Stimulated activated CD8-positive, alpha-beta memory T cell treated with anti-CD3 and anti-CD28 coated beads, Interleukin-15, amount 100 ng/mL, for 24 hours (primary cell): ENCODE measurements at places on chromosomes 12 and 14.

DNA sequence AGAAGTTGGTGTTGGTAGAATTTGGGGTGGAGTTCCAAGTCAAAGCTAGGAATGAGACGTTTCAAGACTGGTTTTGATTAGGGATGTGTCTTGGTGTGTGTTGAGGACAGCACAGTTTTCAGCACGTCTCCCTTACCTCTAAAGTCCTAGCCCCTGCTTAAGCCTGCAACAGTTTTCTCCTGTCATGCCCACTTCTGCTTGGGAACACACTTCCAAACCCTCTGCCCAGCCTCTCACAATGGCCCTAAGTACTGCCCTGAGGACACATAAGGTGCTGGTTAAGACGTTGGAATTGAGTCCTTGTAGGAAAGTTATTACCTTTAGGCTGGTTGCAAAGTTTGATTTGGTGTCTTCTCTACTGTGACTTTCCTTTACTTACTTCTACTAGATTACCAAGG, 710 bp upstream of the BMAL2 start:
- no peak for DNase-seq

- no peak for DNase-seq
Measured at GRCh38 chr12:119180380-119181040, 1.8 kb downstream of the HSPB8 start.

GRCh38 chr14:53027562-53027961, 76.7 kb upstream of the FERMT2 start:
- DNase-seq, result no peak

DNA sequence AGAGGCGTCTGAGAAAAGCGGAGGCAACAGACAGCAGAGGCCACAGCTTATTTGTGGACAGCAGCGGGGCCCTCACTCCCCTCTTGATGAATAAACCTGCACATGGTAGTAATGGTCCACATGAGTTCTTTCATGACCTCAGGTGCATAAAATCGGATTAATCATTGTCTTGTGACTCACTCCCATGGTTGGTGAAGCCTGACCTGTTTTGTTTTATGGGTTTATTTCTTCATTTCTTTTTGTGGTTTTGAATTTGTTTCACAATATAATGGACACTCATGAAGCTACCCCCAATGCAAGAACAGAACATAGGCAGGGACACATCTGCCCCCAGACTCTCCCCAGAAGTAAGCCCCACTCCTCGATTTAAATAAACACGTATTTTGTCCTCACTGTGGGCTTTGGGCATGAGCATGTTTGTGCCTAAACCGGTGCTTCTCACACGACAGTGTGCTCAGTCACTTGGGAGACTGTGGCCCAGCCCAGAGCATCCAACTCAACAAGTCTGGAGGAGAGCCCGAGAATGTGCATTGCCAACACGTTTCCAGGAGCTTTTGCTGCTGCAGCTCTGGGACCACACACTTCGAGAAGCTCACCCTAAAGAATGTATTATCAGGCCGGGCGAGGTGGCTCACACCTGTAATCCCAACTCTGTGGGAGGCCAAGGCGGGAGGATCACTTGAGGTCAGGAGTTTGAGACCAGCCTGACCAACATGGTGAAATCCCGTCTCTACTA, 116.1 kb downstream of the SCARB1 start:
- DNase-seq, result no peak

- DNase-seq, result no peak
Measured at GRCh38 chr12:121062391-121063045, 23.5 kb upstream of the OASL start.

DNA sequence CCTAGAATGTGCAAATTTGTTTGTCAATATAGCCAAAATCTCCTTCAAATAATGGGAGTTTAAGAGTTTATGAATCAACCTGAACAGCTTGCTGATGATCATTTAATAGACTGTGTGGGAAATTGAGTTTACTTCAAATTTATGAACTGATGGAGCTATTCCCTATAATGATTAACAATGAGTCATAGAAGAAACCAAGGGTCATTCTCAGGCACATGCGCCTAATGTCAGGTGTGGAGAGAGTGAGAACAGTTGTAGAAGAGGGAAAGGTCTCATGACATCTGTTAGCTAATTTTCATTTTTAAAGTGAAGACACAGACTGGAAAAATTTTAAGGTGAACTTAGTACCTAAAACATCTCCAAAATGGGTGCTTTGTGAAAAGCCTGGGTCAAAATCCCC, 191.8 kb downstream of the BMP4 start:
- DNase-seq, result no peak
